WTC11 (cell line): ENCODE measurements at places on chromosomes 13 and 19. TPM values are rescaled to one million over a fixed set of nuclear protein-coding genes. Genes with fewer than 3 reads are reported as not detected.

DNA sequence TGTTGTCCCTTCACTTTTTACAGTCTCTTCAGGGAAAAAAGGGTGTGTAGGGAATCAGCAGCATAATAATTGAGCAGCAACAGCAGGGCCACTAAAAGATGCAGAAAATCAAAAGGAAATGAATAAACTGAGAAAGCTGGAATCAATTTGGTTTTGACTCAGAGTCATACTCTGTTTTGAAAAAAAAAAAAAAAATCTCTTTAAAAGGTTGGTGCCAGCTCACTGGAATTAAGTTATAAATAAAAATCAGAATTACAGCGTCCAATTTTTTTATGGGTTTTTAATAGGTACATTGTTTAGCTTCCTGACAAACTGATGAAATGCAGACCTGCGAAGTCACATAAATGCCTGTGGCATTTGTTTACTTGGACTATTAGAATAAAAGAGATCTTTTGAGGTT lies 231.9 kb downstream of the COG6 start:
- DNase-seq: no peak

DNA sequence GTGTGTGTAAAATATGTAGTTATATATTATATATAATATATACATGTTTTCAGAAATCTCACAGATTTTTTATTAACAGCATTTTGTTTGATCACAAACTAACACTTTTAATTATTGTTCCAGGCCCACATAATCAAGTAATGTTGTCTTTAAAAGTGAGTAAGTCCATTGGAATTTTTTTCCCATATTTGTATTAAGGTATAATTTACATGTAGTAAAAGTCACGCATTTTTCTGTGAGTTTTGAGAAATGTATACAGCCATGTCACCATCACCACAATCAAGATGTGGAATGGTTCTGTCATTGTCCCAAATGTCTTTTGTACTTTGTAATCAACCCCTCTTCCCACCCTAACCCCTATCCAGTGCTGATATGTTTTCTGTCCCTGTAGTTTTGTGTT lies 120.0 kb upstream of the RFC3 start:
- DNase-seq: no peak

GRCh38 chr13:109389892-109390345 lies 396.5 kb downstream of the IRS2 start:
- no peak for DNase-seq

ZNF575 gene
- 0.13 to 0.25 TPM in 2 of 3 replicates, not detected in the other for total RNA-seq

DNA sequence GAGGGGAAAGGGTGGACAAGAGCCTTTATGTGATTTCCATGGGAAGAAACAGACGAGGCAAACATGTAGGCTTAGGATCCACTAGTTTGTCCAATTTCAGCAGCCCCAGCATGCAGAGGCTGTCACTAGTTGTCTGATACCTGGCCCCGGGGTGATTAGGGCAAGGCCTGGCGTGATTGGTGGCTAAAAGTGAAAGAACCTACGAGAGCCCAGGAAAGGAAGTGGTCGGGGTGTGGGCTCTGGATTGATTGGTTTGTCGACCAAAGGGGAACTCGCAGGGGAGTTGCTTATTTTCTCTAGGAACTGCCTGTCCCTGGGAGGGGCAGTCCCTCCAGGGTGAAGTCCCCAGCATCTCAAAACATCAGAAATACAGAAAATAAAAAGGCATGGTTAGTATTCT lies 64.2 kb upstream of the UQCRFS1 start:
- peak; percentile 46 for DNase-seq

DNA sequence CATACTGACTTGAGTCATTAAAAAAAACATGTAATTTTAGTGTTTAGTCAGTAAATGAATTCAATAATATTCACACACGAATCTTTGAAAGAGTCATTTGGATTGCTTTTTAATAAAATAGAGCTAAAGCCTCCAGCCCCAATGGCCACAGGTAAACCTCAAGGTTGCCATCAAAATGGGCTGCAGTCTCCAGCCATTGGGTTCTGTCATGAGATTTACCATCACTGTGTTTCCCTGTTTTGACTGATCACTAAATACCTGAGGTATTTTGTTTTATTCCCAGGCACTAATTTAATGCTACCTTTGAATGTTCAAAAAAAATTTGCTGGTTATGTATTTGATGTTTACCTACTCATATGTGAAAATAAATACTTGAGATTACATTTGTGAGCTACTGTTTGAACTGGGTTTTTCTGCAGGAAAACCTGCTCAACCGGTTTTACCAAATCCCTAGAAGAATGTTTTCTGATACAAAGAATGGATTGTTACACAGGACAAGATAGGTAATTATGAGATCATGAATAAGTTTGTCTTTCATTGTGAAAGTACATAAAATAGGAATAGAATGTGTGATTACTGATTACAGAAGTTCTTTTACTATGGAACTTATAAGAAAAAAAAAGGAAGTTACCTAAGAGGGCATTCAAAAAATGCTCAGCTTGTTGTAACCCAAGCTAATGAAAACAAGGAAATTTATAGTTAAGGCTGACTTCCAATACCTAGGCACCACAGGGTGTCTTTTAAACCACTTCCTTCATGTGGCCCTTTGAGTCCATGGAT lies 391.3 kb downstream of the EFNB2 start:
- no peak for DNase-seq

DNA sequence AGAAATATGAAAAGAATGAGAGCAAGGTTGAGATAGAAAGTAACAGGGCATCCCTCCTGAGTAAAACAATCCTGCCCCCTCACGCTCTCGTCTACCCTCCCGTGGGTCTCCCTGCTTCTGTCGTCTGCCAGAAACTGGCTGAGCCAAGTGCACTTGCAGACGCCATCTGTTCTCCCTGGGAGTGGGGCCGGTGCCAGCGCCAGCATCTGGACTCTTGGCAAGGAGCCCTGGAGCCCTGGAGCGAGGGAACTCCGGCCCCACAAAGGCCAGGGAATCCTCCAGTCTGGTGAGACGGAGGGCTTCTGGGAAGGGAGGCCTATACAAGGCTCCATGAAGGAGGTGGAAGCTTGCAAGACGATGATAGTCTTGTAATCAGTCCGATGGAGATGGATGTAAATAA lies 2.3 kb upstream of the TMEM91 start:
- DNase-seq: no peak

- DNase-seq: no peak
Observed at GRCh38 chr13:90177512-90177911, 1170.0 kb upstream of the MIR17HG start.

GRCh38 chr13:96093296-96094006 lies 3.5 kb downstream of the HS6ST3 start:
- no peak for DNase-seq

- DNase-seq: peak; percentile 12
Observed at GRCh38 chr13:100987948-100988347, 313.4 kb upstream of the TMTC4 start.

DNA sequence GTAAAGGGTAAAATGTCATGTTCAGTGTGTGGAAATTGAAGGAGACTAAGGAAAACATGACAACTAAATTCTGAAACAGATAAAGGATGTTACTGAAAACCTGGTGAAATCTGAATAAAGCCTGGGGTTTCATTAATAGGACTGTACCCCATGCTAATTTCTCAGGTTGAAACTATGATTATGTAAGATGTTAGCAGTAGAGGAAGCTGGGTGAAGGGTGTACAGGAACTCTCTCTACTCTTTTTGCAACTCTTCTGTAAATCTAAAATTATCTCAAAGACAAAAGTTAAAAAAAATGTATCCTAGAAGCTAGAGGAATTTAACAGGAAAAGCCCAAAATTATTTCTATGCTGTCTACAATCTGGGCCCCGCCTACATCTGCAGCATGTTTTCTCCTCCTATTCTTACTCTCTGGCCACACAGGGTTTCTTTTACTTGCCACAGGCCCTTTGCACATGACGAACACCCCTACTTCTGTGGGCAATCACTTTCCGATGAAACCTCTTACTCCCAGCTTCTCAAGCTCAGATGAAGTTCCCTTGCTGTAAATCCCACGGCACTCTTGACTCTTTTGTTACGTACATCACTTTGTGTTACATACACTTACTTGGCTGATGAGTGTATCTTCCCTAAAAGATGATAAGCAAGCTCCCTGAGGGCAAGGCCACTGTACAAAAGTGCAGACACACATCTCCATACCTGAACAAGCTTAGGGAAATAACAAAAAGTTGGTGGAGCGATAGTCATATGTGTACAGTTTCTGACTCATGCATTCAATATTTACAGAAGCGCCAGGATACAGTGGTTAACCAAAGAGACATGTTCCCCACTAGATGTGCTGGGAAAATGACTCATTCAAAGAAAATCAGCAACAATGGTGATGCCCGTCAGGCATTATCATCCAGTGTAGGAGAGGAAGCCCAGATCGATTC lies 32.6 kb downstream of the RUBCNL start:
- no peak for DNase-seq

DNA sequence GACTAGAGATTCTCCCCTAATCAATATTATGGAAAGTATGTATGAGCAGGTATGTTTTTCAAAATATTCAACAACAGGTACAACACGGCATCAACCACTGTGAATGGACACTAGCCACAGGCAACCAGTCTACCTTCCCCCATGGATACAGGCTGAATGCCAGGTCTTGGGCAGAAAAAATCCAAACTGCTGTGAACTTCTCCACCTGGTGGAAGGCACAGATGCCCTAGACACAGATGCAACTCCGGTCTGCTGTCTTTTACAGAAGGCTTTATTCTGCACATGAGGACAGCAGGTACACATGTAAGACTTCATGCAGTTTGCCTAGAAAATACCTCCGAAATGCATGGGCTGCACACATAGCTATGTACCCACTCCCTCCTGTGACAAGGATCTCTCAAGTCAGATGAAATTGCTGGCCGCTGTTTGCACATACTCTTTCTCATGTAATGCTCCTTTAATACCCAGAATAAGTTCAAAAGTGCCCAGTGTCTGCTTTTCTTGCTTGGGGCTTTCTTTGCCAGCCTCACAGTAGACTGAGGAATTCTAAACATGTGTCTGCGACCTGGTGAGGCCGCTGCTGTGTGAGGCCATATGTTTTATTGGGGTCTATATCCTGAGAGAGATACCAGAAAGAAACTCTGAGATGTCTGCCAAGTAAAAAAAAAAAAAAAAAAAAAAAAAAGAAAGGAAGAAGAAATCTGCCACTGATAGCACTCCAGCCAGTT lies 325.9 kb downstream of the FOXO1 start:
- DNase-seq: no peak

GRCh38 chr19:5255602-5256231 lies 84.9 kb downstream of the PTPRS start:
- no peak for DNase-seq

DNA sequence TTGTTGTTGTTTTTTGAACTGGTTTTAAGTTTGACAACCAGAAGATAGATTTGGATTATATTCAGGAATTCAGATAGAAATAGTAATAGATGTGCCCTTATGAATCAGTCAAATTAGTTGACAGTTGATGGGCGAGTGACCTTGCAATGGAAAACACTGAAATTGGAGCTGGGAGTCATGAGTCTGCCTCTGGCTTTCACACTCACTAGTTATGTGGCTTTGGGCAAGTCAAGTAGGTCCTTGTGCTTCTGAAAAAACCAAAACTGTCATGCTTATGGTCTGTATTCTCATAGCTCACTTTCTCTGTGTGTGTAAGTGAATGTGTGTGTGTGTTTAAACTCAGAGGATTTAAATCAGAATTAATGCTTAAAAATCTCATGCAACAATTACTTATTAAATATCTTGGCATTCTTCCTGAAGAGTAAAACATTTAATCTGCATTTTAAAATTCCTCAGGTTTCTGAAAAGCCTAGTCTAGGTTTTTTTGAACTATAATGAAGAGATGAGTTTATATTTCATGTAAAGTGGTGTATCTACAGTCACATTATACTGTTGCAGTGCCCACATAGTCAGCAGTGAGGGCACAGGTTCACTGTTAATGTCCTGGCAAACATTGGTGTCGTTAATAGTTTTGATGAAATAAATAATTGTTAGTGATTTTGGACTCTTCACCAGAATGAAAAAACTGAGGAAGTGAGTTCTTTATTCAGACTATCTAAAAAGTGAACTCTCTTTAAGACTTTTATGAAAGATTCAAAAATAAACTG lies 32.5 kb downstream of the UCHL3 start:
- no peak for DNase-seq
